ENCODE measurements at places on chromosomes 12 and 14.

DNA sequence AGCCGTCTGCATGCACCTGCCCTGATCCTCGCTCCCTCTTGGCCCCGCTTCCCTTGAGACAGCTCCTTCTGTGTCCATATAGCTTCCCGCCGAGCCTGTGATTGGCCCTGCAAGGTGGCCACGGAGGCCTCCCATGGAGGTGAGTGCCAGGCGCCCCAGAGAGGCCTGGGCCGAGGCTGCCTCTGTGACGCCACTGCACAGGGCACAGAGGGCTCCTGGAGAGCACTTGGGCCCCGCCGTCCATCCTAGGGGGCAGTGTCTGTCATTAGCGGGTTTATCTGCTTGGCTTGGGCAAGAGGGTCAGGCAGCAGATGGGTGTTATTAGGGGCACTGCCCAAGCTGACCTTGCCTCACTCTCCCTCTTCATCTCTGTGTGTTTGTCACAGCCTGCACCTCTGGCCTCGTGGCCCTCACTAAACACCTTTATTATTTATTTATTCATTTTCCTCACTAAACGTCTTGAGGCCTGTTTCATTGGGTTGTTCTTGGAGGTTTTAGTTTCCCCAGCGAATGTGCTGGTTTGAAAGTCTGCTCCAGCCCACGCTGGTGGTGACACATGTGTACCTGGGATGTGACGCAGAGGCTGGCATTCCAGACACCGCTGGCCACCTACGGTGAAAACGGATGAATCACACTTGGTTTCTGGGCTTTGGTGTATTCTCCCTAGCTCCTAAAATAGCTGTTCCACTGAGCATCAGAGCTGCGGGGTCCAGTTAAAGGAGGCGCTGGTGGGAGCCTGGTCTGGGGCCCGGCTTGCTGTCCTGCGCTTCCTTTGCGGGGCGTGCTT, 5.9 kb downstream of the ZFYVE21 start:
- DNase-seq = no peak

GRCh38 chr12:50953047-50953446, 703 bp downstream of the HIGD1C start:
- no peak for DNase-seq

GRCh38 chr14:56996721-56997399, 186.6 kb upstream of the OTX2 start:
- DNase-seq = no peak

GRCh38 chr12:108907839-108908351, 28.0 kb downstream of the DAO start:
- no peak for DNase-seq

DNA sequence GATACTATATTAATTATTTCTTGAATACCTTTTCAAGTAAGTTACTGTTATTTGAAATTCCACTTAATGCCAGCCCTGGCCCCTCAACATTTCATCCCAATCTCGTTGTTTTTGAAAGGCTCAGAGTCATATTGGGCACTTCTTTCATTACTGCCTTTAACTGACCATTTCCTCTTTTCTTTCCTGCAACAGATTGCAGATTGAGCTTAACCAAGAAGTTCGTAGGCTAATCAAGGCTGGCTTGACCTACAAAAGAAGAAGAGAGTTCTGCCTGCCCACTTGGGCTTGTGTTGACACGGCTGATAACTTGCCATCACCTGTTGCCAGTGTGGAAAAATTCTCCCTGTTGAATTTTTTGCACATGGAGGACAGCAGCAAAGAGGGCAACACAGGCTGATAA, 91.0 kb downstream of the FLRT2 start:
- no peak for DNase-seq

- no peak for DNase-seq
These were observed 118.9 kb upstream of the SFSWAP start for GRCh38 chr12:131591714-131592709.

- no peak for DNase-seq
These were observed 32.5 kb downstream of the PSMC1 start for GRCh38 chr14:90288651-90289355.

DNA sequence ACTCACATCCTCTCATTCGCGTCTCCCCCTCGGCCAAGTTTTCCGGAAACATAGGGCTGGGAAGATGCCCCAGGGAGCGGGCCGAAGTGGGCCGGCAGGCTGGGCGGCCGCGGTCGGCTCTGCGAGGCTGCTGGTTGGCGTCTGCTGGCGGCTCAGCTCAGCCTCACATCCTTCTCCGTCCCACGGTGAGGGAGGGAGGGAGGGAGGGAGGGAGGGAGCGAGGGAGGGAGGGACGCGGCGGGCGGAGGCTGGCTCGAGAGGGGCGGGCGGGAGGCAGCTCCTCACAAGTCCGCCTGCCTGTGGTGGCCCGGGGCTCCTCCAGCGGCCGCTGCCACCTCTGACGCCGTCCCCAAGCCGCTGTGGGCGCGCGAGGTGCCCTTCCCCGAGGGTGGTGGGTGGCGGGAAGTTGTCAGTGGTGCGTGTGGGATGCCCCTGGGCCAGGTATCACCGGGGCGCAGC, 93.8 kb downstream of the RFLNA start:
- peak; percentile 13 for DNase-seq

- no peak for DNase-seq
These were observed 29.1 kb downstream of the NOC4L start for GRCh38 chr12:132173135-132174014.

GRCh38 chr12:48882315-48882687, 16.6 kb upstream of the RND1 start:
- no peak for DNase-seq

DNA sequence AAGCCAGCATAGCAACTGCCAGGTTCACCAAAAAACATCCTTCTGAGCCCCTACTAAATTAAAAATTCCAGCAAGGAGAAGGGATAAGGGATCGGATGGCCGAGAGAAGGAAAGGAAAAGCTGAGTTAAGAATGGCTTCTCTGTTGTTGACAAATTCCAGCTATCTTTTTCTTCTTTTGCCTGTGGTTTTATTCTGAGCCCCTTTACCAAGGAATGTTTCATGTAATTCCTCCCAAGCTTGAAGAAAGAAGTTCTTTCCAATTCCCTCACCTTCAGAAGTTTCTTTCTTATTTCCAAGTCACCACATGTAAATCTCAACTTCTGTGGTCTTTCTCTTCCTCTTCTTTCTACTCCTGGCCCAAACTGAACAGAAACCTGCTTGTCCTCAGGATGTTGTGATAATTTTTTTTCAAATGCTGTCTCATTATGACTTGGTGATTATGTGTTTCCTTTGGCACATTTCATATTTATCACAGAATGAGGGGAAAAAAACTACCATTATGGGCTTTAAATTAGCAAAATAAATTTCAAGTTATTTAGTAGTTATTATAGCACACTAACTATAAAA, 40.0 kb downstream of the FGD6 start:
- no peak for DNase-seq

DNA sequence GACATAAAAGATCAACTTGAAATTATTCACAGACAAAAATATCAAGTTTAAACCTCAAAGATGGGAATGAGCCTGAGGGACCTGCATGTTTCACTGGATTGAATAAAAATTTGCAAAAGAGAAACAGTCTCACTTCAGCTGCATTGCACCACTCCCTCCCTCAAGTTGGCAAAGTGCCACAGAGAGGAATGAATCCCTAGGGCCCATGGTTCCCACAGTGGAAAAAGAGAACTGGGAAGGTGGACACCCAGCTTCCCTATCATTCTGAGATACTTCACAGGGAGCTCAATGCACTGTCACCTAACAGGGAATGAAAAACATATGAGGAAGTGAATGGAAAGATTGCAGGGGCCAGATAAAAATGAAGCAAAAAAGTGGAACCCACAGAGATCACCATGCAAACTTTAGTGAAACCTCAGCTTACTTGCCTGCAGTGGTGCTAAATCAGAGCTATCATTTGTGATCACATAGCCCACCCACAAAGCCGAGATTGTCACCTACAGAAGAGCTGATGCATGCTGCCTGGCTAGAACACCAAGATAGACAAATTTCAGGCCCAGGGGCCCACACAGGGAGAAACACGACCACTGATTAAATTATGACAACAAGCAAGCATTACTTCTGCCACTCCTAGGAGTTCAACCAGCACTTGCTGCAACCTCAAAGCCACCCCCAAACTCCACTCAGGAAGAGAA, 911.3 kb downstream of the LRFN5 start:
- DNase-seq = no peak

DNA sequence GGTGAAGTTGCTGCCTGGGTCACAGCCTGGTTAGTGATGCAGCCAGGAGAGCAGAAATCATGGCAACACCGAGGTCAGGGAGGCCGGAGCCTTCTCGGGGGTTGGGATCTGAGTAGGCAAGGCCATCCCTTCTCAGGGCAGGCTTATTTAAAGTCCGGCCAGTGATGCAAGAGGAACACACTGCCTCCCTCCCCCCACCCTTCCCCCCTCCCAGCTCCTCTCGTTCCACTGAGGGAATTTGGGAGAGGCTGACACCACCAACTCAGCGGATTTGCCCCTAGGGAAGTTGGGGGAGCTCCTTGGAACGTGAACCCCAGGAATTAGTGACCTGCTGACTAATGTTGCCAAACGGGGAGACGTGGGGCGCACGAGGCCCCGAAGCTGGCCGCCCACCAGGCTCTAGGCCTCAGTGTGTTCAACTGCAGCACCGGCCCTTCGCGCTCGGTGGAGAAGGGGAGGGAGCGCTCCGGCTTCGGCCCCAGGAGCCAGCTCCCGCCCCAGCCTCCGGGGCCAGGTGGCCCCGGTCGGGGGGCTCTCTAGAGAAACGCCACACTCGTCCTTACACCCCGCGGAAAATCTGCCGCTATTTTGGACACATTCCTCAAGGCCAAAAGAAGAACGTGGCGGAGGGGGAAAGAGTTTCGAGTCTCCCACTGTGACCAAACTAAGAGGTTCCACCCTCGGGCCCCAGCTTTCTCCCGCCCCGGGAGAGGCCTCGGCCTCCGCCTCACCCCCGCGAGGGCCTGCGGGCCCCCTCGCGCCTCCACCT, 1.6 kb downstream of the CTDSP2 start:
- no peak for DNase-seq

DNA sequence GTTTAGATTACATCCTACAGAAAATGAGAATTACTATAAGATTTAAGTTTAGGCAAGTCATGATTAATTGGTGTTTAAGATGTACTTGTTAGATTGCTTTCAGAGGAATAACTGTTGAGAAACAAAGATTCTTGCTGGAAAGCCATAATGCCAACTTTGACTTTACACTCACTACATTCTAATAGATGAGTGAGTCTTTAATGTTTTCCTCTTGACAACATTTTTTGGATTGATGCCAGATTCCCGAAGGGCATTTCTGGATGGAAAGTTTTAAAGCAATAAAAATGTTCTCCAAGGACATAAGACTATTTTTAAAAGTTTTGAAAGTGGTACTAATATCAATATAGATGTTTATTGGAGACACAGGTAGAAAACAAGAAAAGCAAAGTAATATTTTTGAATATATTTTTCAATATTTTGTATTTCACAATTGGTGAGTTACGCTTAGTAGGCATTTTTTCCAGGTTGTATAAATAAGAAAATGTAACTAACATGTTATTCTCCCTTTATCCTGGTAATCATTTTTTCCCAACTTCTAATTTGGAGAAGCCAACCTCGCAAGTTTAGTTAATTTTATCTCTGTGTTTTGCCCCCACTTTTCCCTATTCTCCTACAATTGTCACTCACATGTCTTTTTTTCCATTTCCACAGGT, 307.3 kb downstream of the CEP128 start:
- no peak for DNase-seq

All from activated T-helper 1 cell treated with anti-CD3 and anti-CD28 coated beads, Interleukin-12 subunit alpha, Interleukin-12 subunit beta, Interleukin-2, Interleukin-4 antibody, amounts not matched to agents 30 ng/mL and 10 ng/mL and 1 ng/mL, durations not matched to agents 14 hours and 24 hours and 36 hours (primary cell).